ENCODE measurements at places on chromosomes 2 and 18. TPM values are rescaled to one million over a fixed set of nuclear protein-coding genes. Genes with fewer than 3 reads are reported as not detected.

Gene UGT1A8
- not detected for total RNA-seq

Gene UNC80
- total RNA-seq = not detected

Gene C2orf80
- not detected for total RNA-seq

Gene EGR4
- total RNA-seq = not detected

Gene MEIS1
- total RNA-seq = 31.7 TPM

Gene CROCC2
- not detected for total RNA-seq

Gene SLC5A6
- 79.3 TPM for total RNA-seq

Gene EVA1A
- total RNA-seq = 0.71 TPM

Gene SGPP2
- not detected for total RNA-seq

Gene GPR75
- 2.5 TPM for total RNA-seq

Gene LHCGR
- total RNA-seq = 1.7 TPM

Gene HOXD8
- 13.3 TPM for total RNA-seq

Gene SCYGR4
- total RNA-seq = not detected

Gene PHOSPHO2
- total RNA-seq = 9.9 TPM

Gene CFAP53
- 0.16 TPM for total RNA-seq

Gene SMYD1
- total RNA-seq = not detected

Gene UBXN4
- total RNA-seq = 98.3 TPM

Gene SAP130
- total RNA-seq = 18.7 TPM

Gene ABHD1
- not detected for total RNA-seq

Gene PFN4
- not detected for total RNA-seq

Gene TACR1
- 1.8 TPM for total RNA-seq

Gene THSD7B
- total RNA-seq = 1.4 TPM

Gene PLEKHH2
- 11.4 TPM for total RNA-seq

Gene IL1R2
- 101 TPM for total RNA-seq

Gene SERPINB13
- total RNA-seq = not detected

Gene SLC9A4
- not detected for total RNA-seq

Gene NGEF
- total RNA-seq = 0.35 TPM

Gene SRD5A2
- total RNA-seq = 0.06 TPM

Gene COA5
- 18.0 TPM for total RNA-seq

Gene SEPTIN10
- total RNA-seq = 97.2 TPM

Gene STARD7
- total RNA-seq = 107 TPM

Gene UXS1
- total RNA-seq = 23.1 TPM

Gene WNT10A
- total RNA-seq = not detected

Gene ITGA4
- 6.6 TPM for total RNA-seq

Gene FBXO11
- total RNA-seq = 59.3 TPM

Gene HAT1
- total RNA-seq = 34.0 TPM

Gene CEBPZOS
- total RNA-seq = 40.2 TPM

Gene IL1F10
- total RNA-seq = not detected

Gene CFAP221
- total RNA-seq = 2.3 TPM

Gene ITGAV
- total RNA-seq = 137 TPM

Gene ZSWIM2
- total RNA-seq = 1.2 TPM

Gene HOXD13
- 1.1 TPM for total RNA-seq

Gene DNAJC5G
- not detected for total RNA-seq

Gene PIEZO2
- total RNA-seq = 3.1 TPM

Gene SYT4
- not detected for total RNA-seq

Gene NT5DC4
- total RNA-seq = not detected

Gene VWC2L
- total RNA-seq = not detected

Gene NMUR1
- total RNA-seq = 1.4 TPM

Gene PAX3
- not detected for total RNA-seq

Gene GCG
- not detected for total RNA-seq

Gene CYP27A1
- total RNA-seq = 20.5 TPM

Gene ATP8B1
- 7.8 TPM for total RNA-seq

Gene MEP1B
- total RNA-seq = 0.42 TPM

Gene CNGA3
- total RNA-seq = 1.1 TPM

Gene CD302
- total RNA-seq = 95.6 TPM

Gene KIAA2012
- total RNA-seq = not detected
